Hematopoietic multipotent progenitor cell (in vitro differentiated cells): ENCODE measurements at places on chromosomes 13 and 19. TPM values are rescaled to one million over a fixed set of nuclear protein-coding genes. Genes with fewer than 3 reads are reported as not detected.

Gene SYDE1
- 6.2 TPM for total RNA-seq

Gene IFNL2
- not detected for total RNA-seq

Gene ACER1
- total RNA-seq: under 0.01 TPM

Gene PINLYP
- 5.4 TPM for total RNA-seq

Gene CLN5
- 14.3 TPM for total RNA-seq

Gene OVOL3
- total RNA-seq: not detected

Gene ZNF135
- 14.8 TPM for total RNA-seq

Gene HIF3A
- total RNA-seq: 0.27 TPM

Gene TEX101
- total RNA-seq: not detected

Gene KIR3DL1
- total RNA-seq: not detected

Gene SPRY2
- 17.0 TPM for total RNA-seq

Gene ZSCAN5B
- not detected for total RNA-seq

Gene KLK13
- total RNA-seq: not detected

Gene RGL3
- not detected for total RNA-seq

Gene NCR1
- 11.3 TPM for total RNA-seq

Gene KLK10
- not detected for total RNA-seq

Gene PMIS2
- total RNA-seq: not detected

Gene SNAPC2
- total RNA-seq: 11.3 TPM

Gene DPF1
- total RNA-seq: 6.5 TPM

Gene IL4I1
- 0.81 TPM for total RNA-seq

Gene SLC25A41
- not detected for total RNA-seq

Gene IRGC
- not detected for total RNA-seq

Gene CDK8
- total RNA-seq: 10.0 TPM

Gene FARP1
- 0.27 TPM for total RNA-seq

Gene GNA15
- 258 TPM for total RNA-seq

Gene OSCAR
- total RNA-seq: 0.54 TPM

Gene ATXN8OS
- not detected for total RNA-seq

Gene MATK
- total RNA-seq: 160 TPM

Gene ZSCAN18
- 178 TPM for total RNA-seq

Gene PSG3
- total RNA-seq: not detected

Gene CTU1
- total RNA-seq: 9.2 TPM

Gene APOC4
- total RNA-seq: not detected

Gene ZNF112
- 1.1 TPM for total RNA-seq

Gene CGB3
- total RNA-seq: not detected

Gene MYO16
- 1.6 TPM for total RNA-seq

Gene MEIS3
- under 0.01 TPM for total RNA-seq

Gene ZIM2
- not detected for total RNA-seq

Gene IGFL2
- total RNA-seq: not detected

Gene HPN
- total RNA-seq: under 0.01 TPM

Gene SEMA6B
- 0.27 TPM for total RNA-seq

Gene KLK12
- not detected for total RNA-seq

Gene CLEC17A
- 0.81 TPM for total RNA-seq
